ENCODE measurements at places on chromosomes 12 and 14. TPM values are rescaled to one million over a fixed set of nuclear protein-coding genes. Genes with fewer than 3 reads are reported as not detected.

DNA sequence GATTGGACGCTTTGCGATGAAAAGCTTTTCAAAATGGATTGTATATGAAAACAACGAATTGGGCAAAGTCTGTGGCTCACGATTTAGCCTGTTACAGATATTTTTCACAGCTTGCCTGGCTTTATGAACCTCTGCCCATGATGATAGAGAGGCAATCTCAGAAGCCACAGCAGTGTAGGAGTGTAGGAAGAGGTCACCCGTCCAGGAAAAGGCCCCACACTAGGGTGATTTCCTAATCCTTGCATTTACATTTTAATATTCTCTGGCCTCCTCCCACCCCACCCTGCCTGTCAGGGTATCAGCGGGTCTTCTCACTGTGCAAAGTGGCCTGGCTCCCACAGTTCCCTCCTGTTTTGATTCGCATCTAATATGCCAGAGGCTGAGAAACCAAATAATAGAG is 81.8 kb upstream of the FOXN3 start:
- 0 out of 2 replicates have a peak overlapping the region, but pooled peaks have one; percentile 47 for H3K27ac ChIP-seq
- no peaks in the 10 kb centered on the region for H3K27me3 ChIP-seq
- DNase-seq: no peak

DNA sequence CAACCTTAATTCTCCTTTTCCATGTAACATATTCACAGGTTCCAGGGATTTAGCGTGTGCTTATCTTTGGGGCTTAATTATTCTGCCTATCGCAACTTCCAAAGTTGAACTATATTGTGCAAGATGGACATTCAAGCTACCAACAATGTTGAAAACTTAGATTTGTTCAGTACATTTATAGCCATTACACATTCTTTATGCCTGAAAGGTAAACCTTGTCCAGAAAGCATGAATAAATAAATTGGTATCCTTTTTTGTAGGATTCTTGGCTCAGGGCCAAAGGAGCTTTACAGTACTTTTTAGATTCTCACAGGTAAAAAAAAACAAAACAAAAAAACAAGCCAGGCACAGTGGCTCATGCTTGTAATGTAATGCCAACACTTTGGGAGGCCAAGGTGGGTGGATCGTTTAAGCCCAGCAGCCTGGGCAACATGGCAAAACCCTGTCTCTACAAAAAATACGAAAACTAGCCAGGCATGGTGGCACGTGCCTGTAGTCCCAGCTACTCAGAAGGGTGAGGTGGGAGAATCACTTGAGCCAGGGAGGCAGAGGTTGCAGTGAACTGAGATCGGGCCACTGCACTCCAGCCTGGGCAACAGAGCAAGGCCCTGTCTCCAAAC is 3.3 kb downstream of the C12orf56 start:
- H3K36me3 ChIP-seq: no peaks in the 10 kb centered on the region
- H3K27me3 ChIP-seq: peaks cover 14% of the 10 kb centered on the region
- no peak overlapping the region for H3K4me3 ChIP-seq
- no peak overlapping the region for H3K27ac ChIP-seq
- H3K4me1 ChIP-seq: peaks cover 3% of the 10 kb centered on the region

- no peak overlapping the region for H3K27ac ChIP-seq
- H3K4me3 ChIP-seq: no peak overlapping the region
- no peaks in the 10 kb centered on the region for H3K4me1 ChIP-seq
- no peak for DNase-seq
These were observed 6.0 kb downstream of the LTB4R start for GRCh38 chr14:24317141-24317928.

- H3K4me1 ChIP-seq: no peaks in the 10 kb centered on the region
- no peaks in the 10 kb centered on the region for H3K36me3 ChIP-seq
- H3K27me3 ChIP-seq: no peaks in the 10 kb centered on the region
- H3K27ac ChIP-seq: no peak overlapping the region
These were observed 58.0 kb downstream of the ZNF664 start for GRCh38 chr12:124031058-124031457.

DNA sequence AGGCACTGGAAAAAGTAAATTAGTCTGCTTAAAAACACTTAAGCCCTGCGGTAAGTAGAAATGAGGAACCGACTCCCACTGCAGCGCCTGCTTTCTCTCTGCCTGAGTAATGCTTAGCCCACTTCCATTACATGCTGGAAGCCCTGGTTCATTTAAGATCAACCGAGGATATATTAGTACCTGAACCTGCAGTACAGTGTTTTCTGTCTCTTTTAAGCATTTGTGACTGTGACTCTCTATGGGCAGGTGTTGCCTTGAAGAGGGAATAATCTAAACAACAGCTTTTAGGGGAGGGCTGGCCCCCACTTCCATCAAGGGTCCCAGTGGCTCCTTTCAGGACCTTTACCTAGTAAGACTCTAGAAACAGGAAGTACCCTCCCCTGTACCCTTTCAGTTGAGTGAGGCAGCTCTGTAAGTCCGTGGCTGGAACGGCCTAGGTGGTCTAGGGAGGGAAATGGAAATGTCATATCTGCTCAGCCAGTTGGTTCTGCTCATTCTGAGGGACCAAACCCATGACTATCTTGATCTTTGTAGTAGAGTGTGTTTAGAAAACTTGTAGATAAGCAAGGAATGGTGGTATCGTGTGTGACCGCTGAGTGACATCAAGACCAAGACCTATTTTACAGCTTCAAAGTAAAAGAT is 56.2 kb downstream of the FNTB start:
- no peaks in the 10 kb centered on the region for H3K27me3 ChIP-seq
- H3K36me3 ChIP-seq: no peaks in the 10 kb centered on the region
- H3K27ac ChIP-seq: 0 out of 2 replicates have a peak overlapping the region, but pooled peaks have one; percentile 9

GRCh38 chr12:119301379-119301778 is 33.1 kb upstream of the CCDC60 start:
- no peak for DNase-seq
- H3K27me3 ChIP-seq: no peaks in the 10 kb centered on the region
- no peaks in the 10 kb centered on the region for H3K4me1 ChIP-seq

GRCh38 chr12:31991146-31991545 is 31.9 kb downstream of the RESF1 start:
- no peak for DNase-seq
- peaks cover 25% of the 10 kb centered on the region for H3K36me3 ChIP-seq
- no peak overlapping the region for H3K27ac ChIP-seq
- no peak overlapping the region for H3K4me3 ChIP-seq
- H3K27me3 ChIP-seq: no peaks in the 10 kb centered on the region

DNA sequence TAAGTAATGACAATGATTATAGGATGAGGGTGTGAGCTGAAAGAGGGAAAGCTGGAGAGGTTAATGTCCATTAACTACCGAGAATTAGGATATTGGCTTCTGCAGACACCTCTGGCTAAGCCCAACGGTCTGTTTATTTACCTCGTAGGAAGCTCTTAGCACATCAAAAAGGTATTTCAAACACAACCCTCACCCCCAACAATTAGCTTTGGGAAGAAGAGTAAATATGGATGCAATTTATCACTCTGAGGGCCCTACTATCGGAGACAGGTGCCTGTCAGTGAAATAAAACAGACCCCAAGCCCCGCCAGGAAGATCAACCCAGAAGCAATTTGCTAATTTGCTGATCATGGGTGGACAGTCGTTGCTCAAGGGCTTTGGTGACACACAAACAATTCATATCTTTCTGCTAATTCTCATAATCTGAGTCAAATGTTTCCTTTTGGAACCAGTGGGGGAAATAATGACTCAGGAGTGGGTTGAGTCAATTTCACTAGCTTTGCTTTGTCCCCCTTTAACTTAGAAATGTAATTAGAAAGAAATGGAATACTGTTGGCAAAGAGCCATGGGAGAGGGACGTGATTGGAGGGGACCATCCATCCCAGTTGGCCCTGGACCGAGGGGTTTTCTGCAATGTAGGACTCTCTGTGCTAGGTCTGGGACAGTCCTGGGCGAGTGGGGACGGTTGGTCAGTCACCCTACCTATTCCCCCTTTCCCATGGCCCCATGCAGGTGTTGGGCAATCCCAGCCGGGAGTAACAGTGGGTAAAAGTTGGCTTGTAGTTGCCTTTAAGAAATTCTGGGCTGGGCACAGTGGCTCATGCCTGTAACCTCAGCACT is 99.1 kb upstream of the MED13L start:
- H3K27me3 ChIP-seq: no peaks in the 10 kb centered on the region
- H3K36me3 ChIP-seq: no peaks in the 10 kb centered on the region
- peaks cover 19% of the 10 kb centered on the region for H3K4me1 ChIP-seq
- no peak for DNase-seq
- no peak overlapping the region for H3K27ac ChIP-seq
- no peak overlapping the region for H3K4me3 ChIP-seq

RNF41 gene
- 77.1 TPM for total RNA-seq

MYBPC1 gene
- 0.54 TPM for total RNA-seq

KLHDC1 gene
- not detected for total RNA-seq

OR6C2 gene
- not detected for total RNA-seq

TAS2R13 gene
- 6.1 TPM for total RNA-seq

All from GM23338 (cell line).